ENCODE measurements at places on chromosomes 1 and 21.

DNA sequence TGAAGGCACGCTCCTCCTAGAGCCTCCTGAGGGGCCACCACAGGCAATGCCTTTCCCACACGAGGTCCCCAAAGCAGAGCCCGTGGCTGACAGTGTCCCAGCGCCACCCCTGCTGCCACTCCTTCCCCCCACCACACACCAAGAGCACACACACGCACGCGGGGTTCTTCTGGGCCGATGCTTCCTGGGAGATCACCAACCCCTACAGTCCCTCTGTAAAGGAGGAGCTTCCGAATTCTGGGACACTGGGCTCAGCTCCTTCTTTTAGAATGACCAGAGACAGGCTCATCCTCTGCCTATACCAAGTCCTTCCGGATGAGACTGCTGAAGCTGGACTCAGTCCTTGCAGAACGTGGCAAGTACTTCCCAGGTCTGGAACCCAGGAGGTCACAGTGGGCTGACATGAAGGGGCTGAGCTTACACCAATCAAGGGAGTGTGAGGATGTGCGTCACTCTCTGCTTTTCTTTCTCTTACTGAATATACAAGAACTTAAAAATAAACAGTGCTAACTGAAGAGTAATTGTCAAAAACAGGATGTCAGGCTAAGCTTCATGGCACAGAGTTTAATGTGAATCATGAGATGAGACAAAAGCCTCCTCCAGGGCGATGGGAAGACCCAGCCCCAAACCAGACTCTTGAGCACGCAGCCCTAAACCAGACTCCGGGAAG, 12.7 kb downstream of the SSU72 start:
- no peak for DNase-seq

- DNase-seq = no peak
Measured at GRCh38 chr1:111179968-111180533, 20.4 kb downstream of the DENND2D start.

- DNase-seq = peak; percentile 20
Measured at GRCh38 chr1:169885207-169885606, 8.5 kb downstream of the SCYL3 start.

DNA sequence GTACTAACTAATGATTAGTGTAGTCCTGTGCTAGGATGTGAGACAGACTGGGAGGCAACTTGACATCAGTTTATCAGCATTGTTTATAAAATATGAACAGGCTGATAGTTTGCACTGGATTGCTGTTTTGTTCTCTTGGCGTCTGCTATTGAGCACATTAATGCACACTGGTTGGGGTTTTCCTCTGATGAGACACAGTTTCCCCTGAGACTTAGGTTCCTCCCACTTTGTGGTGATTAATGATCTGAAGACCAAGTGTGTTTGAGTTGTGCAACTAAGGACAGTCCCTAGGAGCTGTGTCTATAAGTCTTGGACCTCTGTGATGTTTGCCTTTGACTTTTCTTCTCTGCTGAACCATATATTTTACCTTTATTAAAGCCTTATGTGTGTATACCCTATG, 1015.4 kb downstream of the AMY1C start:
- DNase-seq = peak; percentile 49

- peak; percentile 54 for DNase-seq
Measured at GRCh38 chr1:118304722-118305359, 119.8 kb upstream of the SPAG17 start.

GRCh38 chr21:37553078-37553481, 186.5 kb downstream of the DYRK1A start:
- no peak for DNase-seq

DNA sequence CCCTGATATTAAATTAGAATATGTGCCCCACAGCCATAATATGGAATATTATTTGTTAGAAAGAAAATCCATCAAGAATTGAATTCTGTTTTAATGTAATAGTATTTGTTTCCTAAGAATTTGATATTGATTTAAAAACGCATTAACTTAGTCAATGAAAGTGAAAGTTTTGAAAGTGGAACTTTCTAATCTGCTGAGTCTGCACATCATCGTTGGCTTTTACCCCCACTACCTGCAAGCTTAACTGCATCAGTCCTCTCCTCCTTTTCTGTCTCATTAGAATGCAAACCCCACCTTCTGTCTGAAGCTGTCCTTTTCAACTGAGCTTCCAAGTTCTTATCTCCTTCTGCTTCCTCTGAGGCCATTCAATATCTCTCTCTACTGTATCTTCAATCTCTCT, 42.5 kb downstream of the XCL1 start:
- DNase-seq = no peak

DNA sequence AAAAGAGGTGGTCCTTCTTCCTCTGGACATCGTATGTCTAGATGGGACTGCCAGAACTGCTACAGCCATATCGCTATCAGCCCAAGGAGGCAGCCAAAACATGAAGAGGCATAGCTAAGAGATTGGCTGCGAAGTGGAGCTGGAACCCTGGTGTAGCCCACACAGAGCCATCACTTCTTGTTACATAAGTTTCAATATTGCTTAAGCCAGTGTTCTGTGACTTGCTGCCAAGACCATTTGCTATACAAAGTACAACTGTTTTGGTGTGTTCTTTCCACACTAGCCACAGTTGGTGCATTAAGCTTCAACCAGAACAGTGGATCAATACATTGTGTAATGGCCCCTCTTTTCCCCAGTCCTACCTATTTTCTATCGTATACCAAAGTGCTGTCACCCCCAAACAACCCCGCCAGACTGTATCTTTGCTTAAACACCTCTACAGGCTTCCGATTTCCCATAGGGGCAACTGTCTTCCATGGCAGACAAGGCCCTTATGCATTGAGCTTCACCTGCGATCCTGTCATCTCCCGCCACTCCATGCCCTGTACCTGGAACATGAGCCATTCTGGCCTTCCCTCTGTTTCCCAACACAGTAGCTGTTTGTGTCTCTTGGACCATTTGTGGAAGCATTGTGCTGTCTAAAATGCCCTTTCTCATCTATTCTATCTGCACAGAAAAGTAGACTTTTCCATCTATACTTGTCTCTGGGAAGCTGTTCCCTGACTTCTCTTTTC, 241.8 kb downstream of the TTLL7 start:
- DNase-seq = no peak

GRCh38 chr21:38980416-38981313, 174.9 kb downstream of the ETS2 start:
- DNase-seq = no peak

GRCh38 chr1:63322114-63322943, at the start of gene FOXD3:
Gene FOXD3 (plus strand): TSS chr1:63322567. CDS start chr1:63323059, 492 bp downstream.
- no peak for DNase-seq

GRCh38 chr1:70973754-70974153, 73.9 kb downstream of the PTGER3 start:
- DNase-seq = no peak

- DNase-seq = no peak
Measured at GRCh38 chr21:43965911-43966585, 46.1 kb upstream of the TRAPPC10 start.

DNA sequence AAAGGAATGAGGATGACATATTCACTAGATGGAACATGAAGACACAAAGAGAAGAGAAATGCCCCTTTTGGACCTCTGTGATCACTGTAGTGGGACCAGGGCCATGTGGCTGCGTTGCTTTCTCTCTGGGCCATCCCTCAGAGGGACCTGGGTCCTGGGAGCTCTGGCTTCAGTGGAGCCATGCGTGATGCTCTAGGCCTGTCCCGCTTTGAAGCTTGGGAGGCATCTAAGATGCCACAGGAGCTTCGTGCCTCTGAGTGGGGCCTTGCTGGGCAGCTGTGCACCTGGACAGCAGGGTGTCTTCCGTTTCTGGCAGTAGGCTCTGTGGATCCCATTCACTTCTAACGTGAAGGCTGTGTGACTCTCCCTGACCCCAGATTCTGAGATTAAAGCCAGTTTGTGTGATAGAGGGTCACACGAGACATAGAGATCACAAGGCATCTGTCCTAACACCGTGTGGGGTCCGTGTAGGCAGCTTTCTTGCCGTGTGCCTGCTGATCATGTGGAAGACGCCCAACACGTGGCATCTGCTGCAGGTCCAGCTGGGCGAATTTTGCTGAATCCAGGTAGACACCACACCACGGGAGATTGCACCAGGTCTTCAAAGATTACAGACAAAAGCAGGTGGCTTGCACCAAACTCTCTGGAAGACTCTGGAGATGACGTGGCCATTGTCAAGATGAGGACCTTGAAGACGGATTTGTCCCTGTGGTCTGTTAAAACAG, 17.2 kb upstream of the PRSS38 start:
- no peak for DNase-seq

DNA sequence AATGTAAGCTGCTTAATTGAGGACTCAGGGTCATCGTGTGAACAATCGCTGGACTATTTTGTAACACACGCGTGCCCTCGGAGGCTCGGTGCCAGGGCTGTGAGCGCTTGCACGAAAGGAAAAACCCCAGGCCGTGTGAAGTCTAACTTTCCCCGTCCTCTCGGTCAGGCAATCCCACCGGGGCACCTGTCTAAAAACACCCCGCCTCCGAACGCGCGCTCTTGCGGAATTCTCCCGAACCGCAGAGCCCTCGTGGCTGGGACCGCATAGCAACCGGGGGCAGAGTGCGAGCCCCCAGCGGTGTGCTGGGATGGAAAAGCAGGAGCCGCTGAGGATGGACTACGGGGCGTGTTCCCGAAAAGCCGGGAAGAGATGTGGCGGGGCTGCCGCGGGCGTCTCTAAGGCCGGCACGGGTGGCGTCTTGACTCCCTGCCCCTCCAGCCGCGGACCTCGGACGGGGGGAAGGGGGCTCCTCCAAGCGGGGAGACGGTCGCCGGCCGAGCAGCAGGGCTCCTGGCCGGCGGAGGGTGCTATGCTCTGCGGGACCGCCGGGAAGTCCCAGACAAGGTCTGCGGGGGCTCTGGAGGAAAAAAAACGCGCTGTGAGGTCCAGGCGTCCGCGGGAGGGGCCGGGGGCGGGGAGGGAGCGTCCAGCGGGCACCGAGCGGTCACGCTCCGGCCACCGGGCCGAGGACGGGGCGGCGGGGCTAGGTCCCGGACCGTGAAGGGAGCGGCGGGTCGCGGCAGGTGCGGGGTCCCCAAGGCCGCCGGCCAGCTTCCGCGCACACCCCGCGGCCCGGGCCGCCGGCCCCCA, 936 bp downstream of the ZBTB21 start:
- peak; percentile 48 for DNase-seq

DNA sequence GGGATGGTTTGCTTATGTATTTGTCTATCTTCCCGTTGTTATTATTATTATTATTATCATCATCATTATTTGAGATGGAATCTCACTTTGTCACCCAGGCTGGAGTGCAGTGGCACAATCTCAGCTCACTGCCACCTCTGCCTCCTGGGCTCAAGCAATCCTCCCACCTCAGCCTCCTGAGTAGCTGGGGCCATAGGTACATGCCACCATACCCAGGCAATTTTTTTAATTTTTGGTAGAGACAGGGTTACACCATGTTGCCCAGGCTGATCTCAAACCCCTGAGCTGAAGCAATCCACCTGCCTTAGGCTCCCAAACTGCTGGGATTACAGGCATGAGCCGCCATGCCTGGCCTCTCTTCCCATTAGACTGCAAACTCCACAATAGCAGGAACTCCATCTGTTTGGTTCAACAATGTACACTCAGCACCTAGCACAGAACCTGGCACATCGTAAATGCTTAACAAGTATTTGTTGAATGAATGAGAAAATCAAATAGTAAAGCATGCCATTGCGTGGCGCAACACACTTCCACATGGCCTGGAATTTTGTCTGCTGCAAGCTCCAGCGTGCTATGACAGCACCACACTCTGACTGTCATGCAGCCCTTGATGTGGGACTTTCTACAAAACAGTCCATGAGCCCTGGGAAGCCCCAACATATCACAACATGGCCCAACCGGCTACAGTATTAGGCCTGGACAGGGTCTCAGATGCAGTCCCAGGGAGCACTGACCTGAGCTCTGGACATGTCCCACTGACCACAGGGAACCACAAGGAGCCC, 3.8 kb upstream of the TINAGL1 start:
- peak; percentile 38 for DNase-seq

GRCh38 chr1:204288021-204288588, 71.6 kb downstream of the PLEKHA6 start:
- peak; percentile 17 for DNase-seq

DNA sequence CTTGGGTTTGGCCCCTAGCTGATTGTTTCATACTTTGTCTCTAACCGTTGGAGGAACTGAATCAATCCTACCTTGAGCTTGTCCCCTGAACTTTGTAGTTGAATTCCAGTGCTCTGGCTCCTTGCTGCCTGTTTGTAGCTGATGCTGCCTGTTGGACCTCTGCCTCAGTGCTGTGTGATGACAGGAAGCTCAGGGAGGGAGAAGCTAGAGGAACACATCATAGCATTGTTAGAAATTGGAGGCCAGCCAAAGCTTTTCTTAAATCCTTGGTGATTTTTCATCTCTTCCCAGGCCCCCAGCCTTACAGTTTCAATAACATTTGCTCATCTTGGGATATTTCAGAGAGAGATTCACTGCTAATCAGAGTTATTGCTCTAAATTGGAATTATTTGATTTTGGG, 34.0 kb downstream of the MACF1 start:
- DNase-seq = peak; percentile 86

- DNase-seq = no peak
Measured at GRCh38 chr1:164953098-164953497, 394.1 kb downstream of the PBX1 start.

- peak; percentile 45 for DNase-seq
Measured at GRCh38 chr1:156627313-156627880, 8.2 kb downstream of the HAPLN2 start.
